Cardiac septum (tissue), 1 donor: ENCODE measurements at places on chromosomes 7 and 10. TPM values are rescaled to one million over a fixed set of nuclear protein-coding genes. Genes with fewer than 3 reads are reported as not detected.

NUP205 gene
- total RNA-seq: 15.7 TPM

CYTH3 gene
- 24.9 TPM for total RNA-seq

DNA sequence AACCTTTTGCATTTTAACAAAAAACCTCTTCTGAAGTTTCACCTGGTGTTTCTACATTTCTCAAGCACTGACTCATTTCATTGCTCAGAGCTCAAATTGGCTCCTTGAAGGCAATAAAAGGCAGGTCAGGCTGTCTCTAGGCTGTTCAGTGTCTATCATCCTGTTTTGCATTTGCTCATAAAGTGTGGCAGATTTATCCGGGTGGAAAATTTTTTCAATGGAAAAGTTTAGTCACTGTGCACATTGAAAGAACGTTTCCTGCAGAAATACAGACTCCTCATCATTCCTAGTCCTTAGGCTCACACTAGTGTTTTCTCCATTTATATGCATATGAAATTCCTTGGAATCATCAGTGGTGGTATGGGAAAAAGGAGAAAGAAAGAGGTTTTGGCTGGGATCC lies 114.2 kb upstream of the DGKB start:
- no peak for DNase-seq

DNA sequence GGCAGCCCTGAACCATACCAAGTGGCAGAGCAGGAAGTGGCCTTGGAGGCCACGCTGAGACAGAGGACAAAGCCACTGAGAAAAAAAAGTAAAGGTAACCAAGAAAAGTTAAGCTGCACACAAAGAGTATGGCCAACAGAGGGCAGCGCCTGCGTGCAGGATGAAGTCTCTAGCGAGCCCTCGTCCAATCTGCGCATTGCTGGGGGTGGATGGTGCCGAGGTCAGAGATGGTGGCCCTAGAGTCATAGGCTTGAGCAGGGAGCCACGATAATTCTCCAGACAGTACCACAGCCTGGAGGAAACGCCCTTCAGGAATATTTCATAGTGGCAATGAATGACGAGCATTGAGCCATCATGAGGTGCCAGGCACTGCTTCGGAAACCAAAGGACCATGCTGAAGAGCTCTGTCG lies 9.7 kb downstream of the ATP6V0E2 start:
- DNase-seq: no peak

DNA sequence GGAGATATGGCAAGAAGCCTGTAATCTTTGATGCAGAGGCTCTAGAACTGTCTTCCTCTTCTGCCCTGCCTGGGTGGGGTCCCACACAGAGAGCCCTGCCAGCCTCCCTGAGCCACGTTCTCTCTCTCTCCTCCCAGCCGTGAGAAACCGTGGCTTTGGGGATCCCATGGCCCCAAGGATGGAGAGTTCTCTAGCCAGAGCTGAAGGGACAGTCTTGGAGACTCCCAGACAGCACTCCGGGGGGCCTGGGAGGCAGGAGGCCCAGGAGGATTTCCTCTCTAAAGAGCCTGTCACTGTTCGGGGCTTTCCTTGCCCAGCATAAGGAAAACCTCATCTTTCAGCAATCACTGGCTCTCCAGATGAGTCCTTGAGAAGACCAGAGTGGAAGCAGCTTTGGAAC lies 227.1 kb downstream of the ARHGAP12 start:
- DNase-seq: no peak

DNA sequence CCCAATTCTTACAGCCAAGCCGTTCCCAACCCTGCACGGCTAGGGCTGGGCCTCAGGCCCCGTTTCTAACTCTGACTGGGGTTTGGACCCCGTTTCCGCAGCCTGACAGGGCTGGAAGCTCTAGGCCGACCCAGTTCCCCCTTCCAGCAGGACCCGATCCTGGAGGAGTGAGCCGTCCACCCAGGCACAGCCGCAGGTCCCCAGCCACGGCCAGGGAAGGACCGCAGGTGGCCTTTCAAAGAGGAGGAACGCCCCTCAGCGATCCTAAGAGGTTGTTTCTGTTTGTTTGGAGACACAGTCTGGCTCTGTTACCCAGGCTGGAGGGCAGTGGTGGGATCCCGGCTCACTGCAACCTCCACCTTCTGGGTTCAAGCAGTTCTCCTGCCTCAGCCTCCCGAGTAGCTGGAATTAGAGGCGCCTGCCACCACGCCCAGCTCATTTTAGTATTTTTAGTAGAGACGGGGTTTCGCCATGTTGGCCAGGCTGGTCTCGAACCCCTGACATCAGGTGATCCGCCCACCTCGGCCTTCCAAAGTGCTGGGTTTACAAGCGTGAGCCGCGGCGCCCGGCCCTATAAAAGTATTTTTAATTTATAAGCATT lies 778 bp upstream of the GET4 start:
- DNase-seq: no peak

GRCh38 chr7:102918845-102919244 lies 6.0 kb downstream of the LRRC17 start:
- DNase-seq: no peak

DNA sequence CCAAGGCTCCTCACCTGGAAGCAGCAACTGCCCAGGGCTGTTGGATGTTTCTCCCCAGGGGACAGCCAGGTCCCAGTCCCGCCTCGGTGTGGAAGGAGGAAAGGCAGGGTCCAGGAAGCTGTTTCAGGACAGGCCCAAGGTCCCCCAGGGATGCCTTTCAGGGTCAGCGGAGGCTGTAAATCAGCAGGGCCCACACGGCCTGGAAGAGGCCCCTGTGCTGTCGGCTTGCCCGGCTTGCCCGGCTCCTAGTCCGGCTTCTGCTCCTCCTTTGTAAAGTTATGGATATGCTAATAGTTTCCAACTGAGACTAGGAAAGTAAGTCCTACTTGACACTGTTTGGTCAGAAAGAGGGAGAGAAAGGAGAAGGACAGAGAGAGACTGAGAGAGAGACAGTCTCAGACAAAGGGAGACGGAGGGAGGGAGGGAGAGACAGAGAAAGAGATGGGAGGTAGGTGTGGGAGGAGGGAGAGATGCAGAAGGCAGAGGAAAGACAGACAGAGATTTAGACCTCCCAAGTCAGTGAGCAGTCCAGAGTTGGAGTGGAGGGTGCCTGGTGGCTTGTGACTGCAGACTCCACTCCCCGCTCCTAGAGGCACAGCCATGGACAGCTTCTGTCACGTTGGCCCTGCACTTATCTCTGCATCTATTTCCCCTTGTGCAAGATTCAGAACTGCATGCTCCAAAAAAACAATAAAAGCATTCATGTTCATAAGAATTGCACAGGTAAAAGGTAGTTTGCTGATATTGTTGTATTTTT lies 10.5 kb downstream of the IKZF1 start:
- no peak for DNase-seq
